ENCODE measurements at places on chromosomes 2 and 18. TPM values are rescaled to one million over a fixed set of nuclear protein-coding genes. Genes with fewer than 3 reads are reported as not detected.

DNA sequence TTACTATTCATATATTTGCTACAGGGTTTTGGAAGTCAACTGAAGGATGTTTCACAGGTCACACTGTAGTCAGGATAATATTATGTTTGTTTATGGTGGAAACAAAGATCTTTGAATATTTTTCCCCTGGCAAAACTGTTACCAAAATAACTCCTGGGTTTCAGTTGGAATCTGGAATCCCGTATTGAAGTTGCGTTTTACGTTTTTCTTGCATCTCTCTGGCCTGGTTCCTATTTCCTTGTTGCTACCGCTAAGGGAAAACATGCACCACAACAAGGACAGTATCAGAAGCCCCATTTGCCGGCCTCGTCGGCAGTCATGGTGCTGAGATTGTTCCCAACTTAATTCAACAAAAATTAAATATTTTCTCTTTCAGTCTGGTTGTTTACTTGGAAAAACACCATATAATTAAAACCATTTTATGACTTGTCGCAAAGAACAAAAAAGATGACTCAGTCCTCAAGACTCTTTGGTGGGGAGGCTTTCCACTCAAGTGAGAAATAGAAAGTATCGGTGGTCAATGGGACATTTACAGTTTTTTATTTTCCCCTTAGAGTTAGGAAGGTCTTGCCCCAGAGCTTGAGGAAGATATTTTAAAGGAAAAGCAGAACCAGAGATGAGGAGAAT lies 42.3 kb downstream of the EN1 start:
- H3K4me1 ChIP-seq = peaks cover 22% of the 10 kb centered on the region
- DNase-seq = no peak
- H3K27ac ChIP-seq = no peak overlapping the region
- H3K36me3 ChIP-seq = no peaks in the 10 kb centered on the region
- peaks cover 1% of the 10 kb centered on the region for H3K27me3 ChIP-seq
- H3K4me3 ChIP-seq = no peak overlapping the region

DNA sequence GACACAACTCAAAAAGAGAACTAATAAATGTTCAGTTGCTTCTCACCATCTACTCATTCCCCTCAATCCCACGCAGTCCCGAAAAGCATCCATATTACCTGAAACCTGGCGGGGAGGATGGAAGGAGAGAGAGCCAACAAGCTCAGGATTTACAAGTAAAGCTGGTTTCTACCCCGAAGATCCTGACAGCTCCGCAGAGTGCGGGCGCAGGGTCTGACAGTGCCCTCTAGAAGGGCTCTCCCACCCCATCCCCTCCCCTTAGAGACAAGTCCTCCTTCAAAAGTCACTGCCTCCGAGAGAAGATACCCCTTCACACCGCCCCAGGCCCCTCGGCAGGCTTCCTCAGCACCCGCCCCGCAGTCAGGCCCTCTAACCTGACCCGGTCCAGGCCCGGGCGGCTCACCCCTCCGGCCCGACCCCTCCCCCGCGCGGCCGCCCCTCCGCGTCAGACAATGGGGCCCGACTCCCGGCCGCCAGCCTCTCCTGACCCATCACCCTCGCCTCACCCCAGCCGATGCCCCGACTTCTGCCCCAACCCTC lies 550 bp downstream of the RAB1A start:
- peak; percentile 54 for DNase-seq
- H3K4me1 ChIP-seq = peaks cover 21% of the 10 kb centered on the region
- peaks cover 21% of the 10 kb centered on the region for H3K27me3 ChIP-seq
- peaks cover 4% of the 10 kb centered on the region for H3K36me3 ChIP-seq

The IL37 gene
- not detected for total RNA-seq

DNA sequence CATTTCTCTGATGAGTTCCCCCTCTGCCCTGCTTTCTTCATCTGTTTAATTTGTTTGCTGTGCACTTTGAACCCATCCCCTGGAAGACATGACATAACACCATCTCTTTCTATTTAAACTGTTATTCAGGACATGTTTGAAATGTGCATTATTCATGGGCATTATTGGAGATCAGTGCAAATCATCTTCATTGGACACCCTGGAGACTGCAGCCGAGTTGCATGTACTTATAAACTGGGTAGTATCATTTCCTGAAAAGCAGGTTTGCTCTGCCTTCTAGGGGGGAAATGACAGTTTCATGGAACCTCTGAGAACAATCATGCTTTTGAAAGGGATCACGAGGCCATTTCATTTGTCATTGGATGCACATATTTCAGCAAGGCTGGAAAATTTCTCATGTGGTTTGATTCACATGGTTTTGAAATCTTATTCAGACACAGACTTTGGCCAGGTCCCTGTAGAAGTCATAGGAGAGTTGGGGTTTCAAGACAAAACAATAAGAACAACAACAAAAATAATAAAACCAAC lies 462.8 kb upstream of the MEX3C start:
- H3K27me3 ChIP-seq = no peaks in the 10 kb centered on the region
- no peaks in the 10 kb centered on the region for H3K36me3 ChIP-seq
- H3K4me3 ChIP-seq = no peak overlapping the region
- no peak for DNase-seq
- no peak overlapping the region for H3K27ac ChIP-seq

DNA sequence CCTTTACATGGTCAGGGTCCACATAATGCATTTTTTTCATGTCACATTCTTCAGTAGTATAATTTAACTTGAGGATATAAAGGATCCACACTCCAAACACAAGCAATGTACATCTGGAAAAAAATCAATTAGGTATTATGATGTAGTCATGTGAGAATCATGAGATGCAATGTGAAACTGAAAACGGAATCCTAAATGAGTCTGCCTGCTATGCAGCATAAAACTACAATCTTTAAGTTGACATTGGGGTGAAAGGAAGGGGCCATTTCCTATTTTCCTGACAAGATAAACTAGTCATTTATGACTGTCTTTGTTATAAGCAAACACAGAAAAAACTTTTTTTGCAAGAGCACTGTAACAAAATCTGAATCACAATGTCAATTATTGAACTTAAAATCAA lies 27.6 kb downstream of the ST3GAL5 start:
- no peak for DNase-seq
- no peaks in the 10 kb centered on the region for H3K27me3 ChIP-seq
- H3K27ac ChIP-seq = no peak overlapping the region
- H3K4me3 ChIP-seq = no peak overlapping the region
- H3K36me3 ChIP-seq = peaks cover 24% of the 10 kb centered on the region
- H3K4me1 ChIP-seq = peaks cover 26% of the 10 kb centered on the region

The CRYGD gene
- total RNA-seq = not detected

- peaks cover 19% of the 10 kb centered on the region for H3K36me3 ChIP-seq
- no peak overlapping the region for H3K27ac ChIP-seq
Measured at GRCh38 chr2:218733171-218734021, 22.8 kb downstream of the TTLL4 start.

DNA sequence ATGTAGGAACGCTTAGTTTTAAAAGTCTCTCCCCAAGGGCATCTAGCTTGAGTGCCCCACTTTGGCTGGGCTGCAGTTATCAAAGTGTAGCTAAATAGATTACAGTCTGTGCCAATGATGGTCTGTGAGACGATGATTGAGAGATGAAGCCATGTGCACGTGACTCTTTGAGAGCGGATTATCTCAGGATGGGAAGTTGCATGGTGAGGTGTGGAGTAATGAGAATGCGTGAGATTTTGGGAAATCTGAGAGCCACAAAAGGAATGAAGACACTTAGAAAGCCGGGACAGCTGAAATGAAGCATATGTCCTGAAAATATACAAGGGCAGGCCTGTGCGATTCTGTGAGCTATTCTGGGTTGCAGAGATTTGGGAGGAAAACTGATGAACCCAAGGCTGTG lies 370.0 kb downstream of the TGIF1 start:
- no peak for DNase-seq
- no peak overlapping the region for H3K27ac ChIP-seq
- no peaks in the 10 kb centered on the region for H3K27me3 ChIP-seq
- H3K4me1 ChIP-seq = no peaks in the 10 kb centered on the region

Measured in endothelial cell (in vitro differentiated cells).